Liver (tissue), 10 donors: ENCODE measurements at places on chromosomes 2 and 18.

DNA sequence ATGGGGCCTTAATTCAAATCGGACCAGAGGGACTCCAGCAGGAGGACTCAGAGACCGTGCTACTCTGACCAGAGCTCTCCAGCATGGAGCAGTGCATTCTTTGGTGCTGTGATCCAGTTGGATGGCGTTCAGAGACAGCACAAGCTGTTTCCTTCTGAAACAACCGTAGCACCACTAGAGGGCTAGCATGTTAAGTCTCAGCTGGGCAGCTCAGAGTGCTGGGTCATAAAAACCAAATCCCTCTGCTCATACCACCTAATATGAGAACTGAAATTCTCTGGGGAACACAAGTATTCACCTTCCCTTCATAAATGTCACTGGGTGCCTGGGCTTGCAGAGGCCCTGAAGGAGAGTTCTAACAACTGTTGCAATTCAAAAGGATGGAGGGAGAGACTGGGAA lies 97.7 kb upstream of the TFCP2L1 start:
- H3K27me3 ChIP-seq = no peaks in the 10 kb centered on the region
- no peak for DNase-seq
- peaks cover 42% of the 10 kb centered on the region for H3K36me3 ChIP-seq
- H3K27ac ChIP-seq = no peak overlapping the region

- H3K27me3 ChIP-seq = no peaks in the 10 kb centered on the region
- no peaks in the 10 kb centered on the region for H3K36me3 ChIP-seq
- no peak for DNase-seq
- no peaks in the 10 kb centered on the region for H3K4me1 ChIP-seq
Measured at GRCh38 chr2:106041150-106041549, 153.0 kb downstream of the UXS1 start.

DNA sequence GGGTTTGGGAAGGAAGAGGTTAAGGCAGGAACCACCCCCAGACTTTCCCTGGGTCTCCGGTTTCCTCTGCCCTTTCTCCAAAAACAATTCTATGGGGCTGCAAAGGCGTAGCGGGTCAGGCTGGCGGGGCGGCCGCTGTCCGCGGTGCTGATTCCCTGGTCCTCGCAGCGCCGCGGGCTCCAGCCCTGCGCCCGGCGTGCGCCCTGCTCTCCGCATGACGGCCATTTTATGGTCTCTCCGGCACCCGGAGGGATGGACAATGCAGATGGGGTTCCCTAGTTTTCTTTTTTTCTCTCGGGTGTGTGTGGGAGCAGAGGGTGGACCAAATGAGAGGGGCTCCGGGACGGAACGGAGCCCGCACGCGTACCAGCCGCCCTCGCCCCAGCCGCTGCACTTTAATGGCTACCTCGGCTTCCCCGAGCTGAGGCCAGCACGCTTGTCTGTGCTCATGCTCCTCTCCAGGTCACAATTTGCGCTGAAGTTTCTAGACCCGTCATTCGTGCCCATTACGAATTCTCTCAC lies 1.6 kb downstream of the ST8SIA3 start:
- peak; percentile 67 for DNase-seq
- H3K27ac ChIP-seq = no peak overlapping the region
- H3K36me3 ChIP-seq = no peaks in the 10 kb centered on the region
- peak overlapping the region; percentile 48 for H3K4me3 ChIP-seq
- peaks cover 2% of the 10 kb centered on the region for H3K27me3 ChIP-seq
- peaks cover 4% of the 10 kb centered on the region for H3K4me1 ChIP-seq

DNA sequence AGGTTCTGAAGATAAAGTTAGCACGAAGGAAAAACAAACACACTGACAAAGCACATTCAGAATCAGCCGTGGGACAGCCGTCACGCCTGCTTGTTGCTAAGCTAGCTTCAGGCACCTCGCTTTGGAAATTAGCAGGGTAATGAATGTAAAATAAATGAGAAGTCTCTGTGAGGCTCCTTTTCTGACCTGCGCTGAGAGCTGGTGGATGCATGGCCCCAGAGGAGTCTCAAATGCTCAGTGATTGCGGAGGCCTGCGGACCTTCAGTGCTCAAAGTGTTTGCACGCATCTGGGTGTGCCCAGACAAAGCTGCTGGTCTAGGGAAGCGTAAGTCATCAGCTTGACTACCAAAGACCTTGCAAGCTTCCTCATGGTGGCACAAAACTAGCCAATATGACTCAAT lies 50.6 kb downstream of the CD8B2 start:
- DNase-seq = no peak
- no peak overlapping the region for H3K4me3 ChIP-seq
- no peaks in the 10 kb centered on the region for H3K36me3 ChIP-seq
- no peak overlapping the region for H3K27ac ChIP-seq
- no peaks in the 10 kb centered on the region for H3K27me3 ChIP-seq

DNA sequence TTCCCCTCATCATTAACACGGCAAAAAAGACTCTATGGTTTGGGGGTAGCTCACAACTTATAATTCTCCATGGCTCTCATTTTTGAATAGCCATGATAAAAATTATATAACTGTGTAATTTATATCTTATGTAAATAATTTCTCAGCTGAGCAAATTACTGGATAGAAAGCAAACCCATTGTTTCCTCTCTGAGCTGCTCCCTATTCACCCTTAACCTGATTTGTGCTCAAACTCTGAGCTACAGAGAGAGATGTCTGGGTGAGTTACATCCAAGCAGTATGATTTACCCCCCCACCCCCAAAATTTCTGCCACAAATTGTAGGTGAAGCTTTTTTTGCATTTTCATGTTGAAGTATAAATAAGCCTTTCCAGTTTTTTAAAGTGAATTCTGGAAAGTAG lies 123.7 kb downstream of the TFCP2L1 start:
- H3K27me3 ChIP-seq = no peaks in the 10 kb centered on the region

DNA sequence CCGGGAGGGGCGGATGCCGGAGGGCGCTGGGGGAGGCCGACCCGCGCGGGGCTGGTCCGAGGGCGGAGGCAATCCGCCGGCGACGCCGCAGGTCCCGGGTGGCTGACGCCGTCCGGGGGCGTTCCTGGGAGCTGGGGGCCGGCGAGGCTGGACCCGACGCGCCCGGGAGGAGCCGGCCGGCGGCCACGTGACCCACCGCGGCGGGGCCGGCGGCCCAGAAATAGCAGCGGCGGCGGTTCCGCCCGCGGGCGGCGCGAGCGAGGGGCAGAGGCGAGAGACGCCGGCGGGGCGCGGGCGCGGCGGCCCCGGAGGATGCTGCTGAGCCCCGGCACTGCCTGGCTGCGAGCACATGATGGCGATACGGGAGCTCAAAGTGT lies at the start of gene RAB31:
TSS of gene RAB31 (plus strand) at position 245 of the 377 bp plus-strand sequence. CDS start at position 350, 105 bp downstream.
- peak within 1 kb of the TSS; percentile 62 for H3K4me3 ChIP-seq
- no peaks in the 10 kb centered on the region for H3K27me3 ChIP-seq
- peak; percentile 51 for DNase-seq
- peaks cover 14% of the 10 kb centered on the region for H3K4me1 ChIP-seq
- H3K27ac ChIP-seq = peak within 1 kb of the TSS; percentile 73
- no peaks in the 10 kb centered on the region for H3K36me3 ChIP-seq

DNA sequence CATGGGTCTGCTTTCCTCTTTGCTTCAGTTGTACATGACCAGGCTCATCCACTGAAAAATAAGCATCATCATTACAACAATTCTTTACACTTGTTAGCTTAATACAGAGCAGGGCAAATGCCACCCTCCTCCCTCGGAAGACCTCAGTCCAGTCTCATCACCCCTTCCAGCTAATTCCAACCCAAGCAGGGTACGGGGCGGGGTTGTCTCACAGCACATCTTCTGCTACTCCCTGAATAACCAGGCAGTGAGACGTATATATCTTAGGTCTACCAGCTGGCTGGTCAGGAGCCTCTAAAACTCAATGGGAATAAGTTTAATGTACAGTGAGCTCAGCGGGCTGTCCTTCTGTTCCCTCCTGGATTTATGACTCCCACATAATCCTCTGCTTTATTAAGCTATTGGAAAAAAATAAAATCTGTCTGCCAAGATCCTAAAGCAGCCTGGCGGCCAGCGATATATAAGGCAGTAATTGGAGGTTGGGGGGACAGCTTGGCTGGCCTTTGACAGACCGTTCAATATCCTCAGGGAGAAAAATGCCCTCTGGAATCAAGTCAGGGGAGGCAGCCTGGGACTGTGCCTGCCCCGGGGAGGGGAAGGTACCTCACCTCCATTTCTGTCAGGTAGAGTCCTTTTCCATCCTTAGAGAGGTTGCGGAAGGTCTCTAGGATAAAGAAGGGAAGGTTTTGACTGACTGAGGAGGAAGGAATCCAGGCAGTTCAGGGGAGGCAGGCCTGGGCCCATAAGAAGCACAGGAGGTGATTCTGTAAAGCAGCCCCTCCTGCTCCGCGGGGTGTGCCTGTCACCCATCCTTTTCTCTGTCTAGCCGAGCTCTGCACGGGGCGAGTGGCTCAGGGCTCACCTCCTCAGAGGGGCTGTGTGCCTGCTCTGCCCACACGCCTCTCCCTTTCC lies 76.3 kb downstream of the CAPN13 start:
- H3K4me3 ChIP-seq = no peak overlapping the region
- H3K4me1 ChIP-seq = no peaks in the 10 kb centered on the region
- no peak for DNase-seq
- no peaks in the 10 kb centered on the region for H3K36me3 ChIP-seq
